Endothelial cell of umbilical vein (primary cell): ENCODE measurements at places on chromosomes 6 and 20. TPM values are rescaled to one million over a fixed set of nuclear protein-coding genes. Genes with fewer than 3 reads are reported as not detected.
A peak's percentile ranks its signal among the peaks of the same experiment; 100 is the strongest.

The SOX4 gene
- 121 and 127 TPM in 2 replicates for total RNA-seq

The CCN6 gene
- total RNA-seq: not detected in 2 replicates

The BMP6 gene
- 221 and 234 TPM in 2 replicates for total RNA-seq

The SPATA25 gene
- total RNA-seq: 1.3 TPM in 1 of 2 replicates, not detected in the other

- H3K27ac ChIP-seq: no peak overlapping the region
- no peak for DNase-seq
- H3K4me1 ChIP-seq: no peaks in the 10 kb centered on the region
- H3K27me3 ChIP-seq: peaks cover 28% of the 10 kb centered on the region
Observed at GRCh38 chr6:31299947-31300346, 28.1 kb upstream of the HLA-C start.

DNA sequence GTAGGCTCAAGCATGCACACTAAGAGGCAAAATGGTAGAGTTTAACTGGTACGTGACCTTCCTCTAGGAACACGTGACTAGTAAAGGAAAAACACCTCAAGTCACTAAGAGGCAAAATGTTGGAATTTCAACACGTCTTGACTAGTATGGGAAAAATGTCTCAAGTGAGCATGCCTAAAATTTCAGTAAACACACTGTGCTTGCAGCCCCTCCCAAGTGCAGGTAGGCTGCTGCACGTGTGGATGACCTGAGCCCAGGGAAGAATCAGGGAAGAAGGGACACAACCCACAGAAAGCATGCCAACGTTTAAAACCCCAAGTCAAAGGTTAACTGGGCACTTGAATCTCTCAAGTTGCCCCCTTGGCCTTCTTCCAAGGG, 162.2 kb downstream of the TENT5A start:
- H3K27me3 ChIP-seq: no peaks in the 10 kb centered on the region
- no peak overlapping the region for H3K4me3 ChIP-seq
- no peak overlapping the region for H3K27ac ChIP-seq
- no peaks in the 10 kb centered on the region for H3K4me1 ChIP-seq
- DNase-seq: no peak

DNA sequence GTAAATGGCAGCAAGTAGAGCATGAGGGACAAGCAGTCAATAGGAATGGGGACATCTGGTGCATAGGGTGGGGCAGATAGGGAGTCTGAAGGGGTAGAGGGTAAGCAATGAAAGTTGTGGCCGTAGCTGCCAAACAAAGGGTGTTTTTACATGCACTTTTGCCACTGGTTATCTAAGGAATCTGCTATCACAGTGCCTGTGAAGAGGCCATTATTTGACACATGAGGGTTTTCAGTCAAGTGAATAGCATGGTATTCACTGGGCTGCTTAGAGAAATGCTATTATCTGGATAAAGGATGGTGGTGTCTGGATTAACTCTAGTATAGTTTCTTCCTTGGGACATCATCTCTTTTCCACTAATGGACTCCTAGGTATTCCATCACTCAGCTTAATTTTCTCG, 118.2 kb downstream of the CARMIL1 start:
- no peak for DNase-seq
- no peaks in the 10 kb centered on the region for H3K36me3 ChIP-seq
- H3K4me1 ChIP-seq: no peaks in the 10 kb centered on the region
- H3K27ac ChIP-seq: no peak overlapping the region
- no peak overlapping the region for H3K4me3 ChIP-seq

DNA sequence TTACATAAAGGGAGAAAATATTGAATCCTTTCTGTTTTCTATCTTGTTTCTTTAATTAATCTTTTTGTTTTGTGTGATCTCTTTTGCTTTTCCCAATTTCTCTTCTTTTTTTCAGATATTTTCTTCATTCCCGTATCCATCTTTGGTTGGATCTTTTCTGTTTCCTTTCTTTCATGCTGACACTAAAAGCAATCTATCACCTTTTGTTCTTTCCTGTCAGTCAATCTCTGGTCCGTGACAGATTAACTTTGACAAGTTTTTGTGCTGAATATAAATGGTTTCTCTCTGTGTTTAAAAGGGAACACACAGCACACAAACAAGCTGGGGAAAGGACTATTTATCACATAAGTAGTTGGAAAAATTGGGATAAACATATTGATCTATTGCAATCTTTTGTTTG, 162.8 kb downstream of the GRM1 start:
- no peaks in the 10 kb centered on the region for H3K36me3 ChIP-seq
- DNase-seq: no peak
- no peak overlapping the region for H3K27ac ChIP-seq
- no peak overlapping the region for H3K4me3 ChIP-seq
- H3K4me1 ChIP-seq: no peaks in the 10 kb centered on the region

DNA sequence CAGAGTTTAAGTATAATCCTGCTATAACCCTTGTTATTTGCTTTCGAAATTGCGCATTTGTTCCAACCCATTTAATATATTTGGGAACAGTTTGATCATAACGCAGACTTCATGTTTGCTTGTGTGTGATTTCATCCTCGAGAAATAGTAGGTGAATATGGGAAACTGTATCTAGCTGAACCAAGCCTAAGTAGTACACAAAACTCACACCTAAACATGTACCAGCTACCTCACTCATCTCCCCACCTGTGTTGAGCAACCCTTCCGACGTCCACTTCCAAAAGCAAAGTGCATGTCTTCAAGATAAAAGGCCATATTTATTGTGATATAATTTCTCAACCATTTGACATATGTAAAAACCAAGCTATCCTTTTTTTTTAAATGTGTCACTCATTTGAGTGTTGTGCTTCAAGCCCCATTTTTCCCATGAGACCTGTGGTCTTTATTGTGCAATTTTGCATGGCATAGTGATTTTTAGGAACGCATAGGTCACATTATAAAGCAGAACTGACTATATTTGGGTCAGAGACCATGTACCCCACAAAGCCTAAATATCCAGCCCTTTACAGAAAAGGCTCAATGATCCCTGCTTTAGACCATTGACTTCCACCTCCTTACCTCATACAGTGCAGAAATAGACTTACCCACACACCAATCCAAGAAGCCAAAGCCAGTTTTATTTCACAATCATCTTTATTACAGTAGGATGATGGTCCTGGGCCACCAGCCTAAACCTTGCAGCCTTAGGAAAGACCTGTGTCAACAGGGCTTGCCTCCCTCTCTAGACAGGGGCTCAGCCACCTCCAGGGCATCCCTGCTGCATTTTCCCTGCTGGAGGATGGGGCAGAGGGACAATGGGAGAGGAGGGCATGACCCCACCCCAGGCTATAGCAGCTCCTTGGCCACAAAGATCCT, 7.1 kb downstream of the CCND3 start:
- no peak overlapping the region for H3K27ac ChIP-seq
- no peaks in the 10 kb centered on the region for H3K27me3 ChIP-seq
- H3K4me3 ChIP-seq: no peak overlapping the region
- H3K36me3 ChIP-seq: peaks cover 41% of the 10 kb centered on the region
- H3K4me1 ChIP-seq: peaks cover 16% of the 10 kb centered on the region

- no peak for DNase-seq
- H3K4me3 ChIP-seq: no peak overlapping the region
- H3K36me3 ChIP-seq: no peaks in the 10 kb centered on the region
- H3K27ac ChIP-seq: no peak overlapping the region
- no peaks in the 10 kb centered on the region for H3K27me3 ChIP-seq
- H3K4me1 ChIP-seq: no peaks in the 10 kb centered on the region
Observed at GRCh38 chr6:129989396-129989795, 29.0 kb upstream of the L3MBTL3 start.

DNA sequence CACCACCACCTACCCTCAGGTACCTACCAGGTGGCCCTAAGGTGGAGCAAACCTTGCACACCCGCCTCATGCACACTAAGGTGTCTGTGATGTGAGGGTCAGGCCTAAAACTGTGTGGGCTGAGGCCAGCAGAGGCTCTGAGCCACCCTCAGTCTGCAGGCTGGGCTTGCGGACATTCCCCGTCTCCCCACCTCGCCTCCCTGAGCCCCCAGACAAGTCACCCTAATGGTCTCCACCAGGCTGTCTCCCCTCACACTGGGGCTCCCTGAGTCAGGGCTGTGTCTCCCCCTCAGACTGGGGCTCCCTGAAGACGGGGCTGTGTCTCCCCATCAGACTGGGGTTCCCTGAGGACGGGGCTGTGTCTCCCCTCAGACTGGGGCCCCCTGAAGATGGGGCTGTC, 12.5 kb downstream of the PRPH2 start:
- H3K27me3 ChIP-seq: no peaks in the 10 kb centered on the region
- no peaks in the 10 kb centered on the region for H3K36me3 ChIP-seq
- no peak overlapping the region for H3K27ac ChIP-seq

- no peaks in the 10 kb centered on the region for H3K27me3 ChIP-seq
- no peaks in the 10 kb centered on the region for H3K36me3 ChIP-seq
- DNase-seq: peak; percentile 45
- no peak overlapping the region for H3K27ac ChIP-seq
Observed at GRCh38 chr6:1424306-1424927, 35.0 kb downstream of the FOXF2 start.

GRCh38 chr6:158567871-158568401, 8.0 kb downstream of the TMEM181 start:
- H3K4me1 ChIP-seq: peaks cover 3% of the 10 kb centered on the region
- H3K36me3 ChIP-seq: no peaks in the 10 kb centered on the region
- no peak overlapping the region for H3K27ac ChIP-seq

DNA sequence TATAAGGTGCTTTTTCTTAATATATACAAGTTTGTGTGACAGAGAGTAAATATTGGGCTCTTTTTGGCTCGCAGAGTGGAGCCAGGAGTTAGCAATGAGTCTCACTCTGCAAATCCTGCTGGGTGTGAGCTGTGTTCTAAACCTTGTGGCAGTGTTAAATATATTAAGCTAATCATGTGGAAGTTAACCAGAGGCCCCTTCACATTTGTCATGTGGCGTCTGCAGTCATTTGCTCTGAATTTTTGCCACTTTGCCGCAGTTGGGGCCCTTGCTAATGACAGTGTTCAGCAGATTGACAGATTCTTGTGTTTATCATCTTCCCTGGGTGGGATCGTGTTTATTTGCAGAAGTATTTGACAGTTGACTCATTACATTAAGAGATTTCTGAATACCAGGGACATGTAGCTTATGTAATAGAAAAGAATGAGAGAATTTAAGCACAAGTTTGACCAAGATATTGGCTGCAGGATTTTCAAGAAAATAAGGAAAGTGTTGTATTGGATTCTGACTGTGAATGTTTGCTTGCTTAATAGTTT, 37.9 kb downstream of the SPATA2 start:
- H3K27ac ChIP-seq: no peak overlapping the region
- H3K36me3 ChIP-seq: no peaks in the 10 kb centered on the region
- no peaks in the 10 kb centered on the region for H3K27me3 ChIP-seq
- H3K4me1 ChIP-seq: no peaks in the 10 kb centered on the region
- no peak overlapping the region for H3K4me3 ChIP-seq

GRCh38 chr6:108473197-108473596, 87.5 kb upstream of the FOXO3 start:
- H3K36me3 ChIP-seq: no peaks in the 10 kb centered on the region
- no peak overlapping the region for H3K27ac ChIP-seq
- DNase-seq: no peak
- H3K4me1 ChIP-seq: peaks cover 6% of the 10 kb centered on the region
- no peaks in the 10 kb centered on the region for H3K27me3 ChIP-seq
- H3K4me3 ChIP-seq: no peak overlapping the region

DNA sequence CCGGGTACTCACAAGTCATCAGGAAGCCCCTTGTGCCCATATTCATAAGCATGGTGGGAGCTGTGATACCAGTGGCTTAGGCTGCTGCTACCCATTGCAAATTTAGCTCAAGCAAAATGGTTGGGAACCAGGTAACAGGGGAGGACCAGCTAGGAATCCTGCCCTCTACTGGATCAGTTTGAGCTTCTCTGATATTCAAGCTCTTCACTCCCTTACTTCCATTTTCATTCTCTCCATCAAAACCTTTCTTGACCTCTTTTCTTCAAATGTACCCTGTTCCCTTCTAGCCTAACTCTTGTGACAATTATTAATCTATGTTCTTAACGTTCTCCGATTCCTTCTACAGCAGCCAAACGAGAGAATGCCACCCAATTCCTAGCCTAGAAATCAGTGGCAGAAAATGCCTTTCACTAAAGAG, 9.7 kb downstream of the NOL7 start:
- no peaks in the 10 kb centered on the region for H3K27me3 ChIP-seq
- H3K36me3 ChIP-seq: peaks cover 5% of the 10 kb centered on the region
- no peak overlapping the region for H3K27ac ChIP-seq
- no peaks in the 10 kb centered on the region for H3K4me1 ChIP-seq

DNA sequence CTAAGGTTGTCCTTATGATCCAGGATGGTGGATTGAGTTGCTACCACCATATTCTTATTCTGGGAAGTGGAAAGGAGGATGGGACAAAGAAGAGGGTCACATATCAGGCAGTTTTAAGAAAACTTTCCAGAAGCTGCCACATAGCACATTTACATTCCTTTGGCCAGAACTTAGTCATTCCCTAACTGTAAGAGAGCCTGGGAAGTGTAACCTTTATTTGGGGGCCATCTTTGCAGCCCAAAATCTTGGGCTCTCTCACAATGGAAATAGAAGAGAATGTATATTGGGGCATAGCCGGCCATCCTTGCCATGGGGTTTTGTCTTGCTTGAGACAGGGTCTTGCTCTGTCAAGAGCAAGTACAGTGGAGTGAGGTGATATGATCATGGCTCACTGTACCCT, 8.4 kb downstream of the ZNF341 start:
- H3K4me3 ChIP-seq: no peak overlapping the region
- H3K27ac ChIP-seq: no peak overlapping the region
- DNase-seq: no peak
- H3K27me3 ChIP-seq: no peaks in the 10 kb centered on the region
- no peaks in the 10 kb centered on the region for H3K4me1 ChIP-seq
- H3K36me3 ChIP-seq: no peaks in the 10 kb centered on the region

GRCh38 chr6:38935051-38935450, 113.5 kb upstream of the GLP1R start:
- no peak for DNase-seq
- H3K4me3 ChIP-seq: no peak overlapping the region
- H3K4me1 ChIP-seq: no peaks in the 10 kb centered on the region
- H3K27ac ChIP-seq: no peak overlapping the region
- H3K36me3 ChIP-seq: no peaks in the 10 kb centered on the region
- H3K27me3 ChIP-seq: peaks cover 7% of the 10 kb centered on the region

GRCh38 chr6:24931296-24931695, 4.5 kb downstream of the RIPOR2 start:
- DNase-seq: peak; percentile 27
- H3K27ac ChIP-seq: no peak overlapping the region
- no peaks in the 10 kb centered on the region for H3K4me1 ChIP-seq
- H3K36me3 ChIP-seq: no peaks in the 10 kb centered on the region

- DNase-seq: peak; percentile 70
- no peaks in the 10 kb centered on the region for H3K36me3 ChIP-seq
- no peak overlapping the region for H3K4me3 ChIP-seq
- peaks cover 4% of the 10 kb centered on the region for H3K4me1 ChIP-seq
- no peaks in the 10 kb centered on the region for H3K27me3 ChIP-seq
- no peak overlapping the region for H3K27ac ChIP-seq
Observed at GRCh38 chr6:136737871-136738691, 54.2 kb downstream of the MAP3K5 start.
